ENCODE measurements at places on chromosomes 13 and 19. TPM values are rescaled to one million over a fixed set of nuclear protein-coding genes. Genes with fewer than 3 reads are reported as not detected.

Gene ADPRHL1
- 4.1 TPM for polyA plus RNA-seq

Gene SYDE1
- polyA plus RNA-seq, result 18.7 TPM

Gene PNPLA6
- 32.0 TPM for polyA plus RNA-seq

- no peak for DNase-seq
Observed at GRCh38 chr19:51173681-51174080, 31.6 kb downstream of the SIGLEC7 start.

- DNase-seq, result no peak
Observed at GRCh38 chr19:28701491-28701890, 511.5 kb downstream of the UQCRFS1 start.

DNA sequence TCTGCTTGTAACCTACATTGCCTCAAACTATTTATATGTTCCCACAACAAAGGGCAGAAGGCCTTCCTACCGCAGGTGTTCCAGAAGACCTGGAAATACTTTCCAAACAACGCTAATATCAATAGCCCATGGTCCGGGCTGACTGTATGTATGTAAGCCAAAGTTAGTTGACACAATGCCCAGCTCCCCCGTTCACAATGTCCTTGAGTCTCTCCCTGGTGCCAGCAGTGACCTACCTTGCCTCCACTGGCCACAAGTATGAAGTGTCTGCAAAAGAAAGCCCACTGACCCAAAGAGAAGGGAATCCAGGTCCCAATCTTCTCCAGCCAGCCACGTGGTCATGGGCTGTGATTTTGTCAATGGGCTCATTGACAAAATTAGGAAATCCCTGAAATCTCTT lies 118.6 kb downstream of the DLEU7 start:
- DNase-seq, result no peak

DNA sequence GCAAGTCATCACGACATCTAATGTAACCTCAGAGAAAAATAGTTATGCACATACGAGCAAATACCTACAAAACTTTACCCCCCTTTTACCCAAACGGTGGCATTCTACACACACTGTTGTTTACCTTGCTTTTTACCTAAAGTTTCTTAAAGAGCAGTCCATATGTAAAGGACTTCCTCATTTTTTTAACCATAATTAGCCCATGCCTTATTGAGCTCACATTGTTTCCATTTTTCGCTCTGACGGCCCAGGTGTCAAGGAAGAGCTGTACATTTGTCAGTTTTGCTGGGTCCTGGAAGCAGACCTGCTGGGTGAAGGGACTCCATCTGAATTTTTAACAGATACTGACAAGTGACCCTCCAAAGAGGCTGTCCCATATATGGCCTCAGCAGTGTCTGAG lies 89.4 kb downstream of the STK24 start:
- DNase-seq, result no peak

DNA sequence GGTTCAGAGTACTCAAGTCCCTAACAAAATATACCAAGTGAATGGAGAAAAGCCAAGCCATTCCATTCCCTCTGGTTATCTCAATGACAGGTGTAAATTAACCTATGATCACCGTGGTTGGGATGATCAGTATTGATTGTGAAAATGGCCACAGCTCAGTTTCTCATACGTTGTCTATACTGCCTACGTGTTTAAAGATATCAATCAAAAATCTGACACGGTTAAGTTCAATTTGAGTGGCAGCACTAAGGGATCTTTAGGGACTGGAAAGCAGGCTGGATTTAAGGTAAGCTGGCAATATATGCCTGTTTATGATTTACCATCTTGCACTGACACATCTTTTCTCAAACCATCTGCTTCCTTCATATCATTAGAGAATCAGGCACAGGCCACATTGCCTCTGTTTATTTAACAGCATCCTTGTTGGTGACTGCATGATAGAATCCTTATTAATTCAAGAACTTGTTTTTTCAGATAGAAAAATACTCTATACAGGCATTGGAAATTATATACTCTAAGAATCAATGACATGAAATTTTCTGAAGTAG lies 907.9 kb downstream of the PCDH9 start:
- no peak for DNase-seq

DNA sequence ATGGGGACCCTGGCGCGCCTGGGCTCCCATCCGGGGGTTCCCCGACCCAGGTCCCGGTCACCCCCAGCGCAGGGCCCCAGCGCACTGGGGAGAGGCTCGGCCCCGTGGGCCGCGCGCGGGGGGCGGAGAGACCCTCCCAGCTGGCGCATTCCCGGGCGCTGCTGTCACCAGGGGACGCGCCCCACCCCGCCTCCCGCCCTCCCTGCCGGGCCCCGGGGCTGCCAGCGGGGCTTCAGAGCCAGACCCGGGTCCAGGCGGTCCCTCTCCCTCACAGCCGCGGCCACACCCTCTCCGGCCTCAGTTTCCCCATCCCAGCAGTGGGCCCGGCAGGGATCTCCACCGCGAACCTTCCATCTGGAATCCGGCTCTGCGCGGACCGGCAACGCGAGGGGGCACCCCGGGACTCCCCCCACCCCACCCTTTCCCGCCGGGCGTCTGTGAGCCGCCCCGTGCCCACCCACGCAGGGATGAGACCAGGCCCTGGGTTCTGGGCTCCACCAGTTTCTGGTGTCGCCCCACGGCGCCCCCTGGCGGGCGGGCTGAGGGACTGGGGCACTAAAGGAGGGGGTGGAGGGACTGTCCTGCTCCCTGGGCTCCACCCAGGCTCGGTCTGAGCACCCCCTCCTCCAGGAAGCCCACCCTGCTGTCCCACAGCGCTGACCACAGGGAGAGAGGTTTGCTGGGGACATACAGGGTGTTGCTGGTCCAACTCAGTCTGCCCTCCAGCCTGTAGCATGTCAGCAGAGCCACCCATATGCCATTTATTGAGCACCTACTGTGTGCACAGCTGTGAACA lies 878 bp upstream of the ADAMTSL5 start:
- no peak for DNase-seq
